Epithelial cell of alveolus of lung (primary cell): ENCODE measurements at places on chromosomes 4 and X. TPM values are rescaled to one million over a fixed set of nuclear protein-coding genes. Genes with fewer than 3 reads are reported as not detected.

Gene BTK
- total RNA-seq, result not detected in 2 replicates

Gene SLC10A4
- total RNA-seq, result not detected in 2 replicates

Gene RBM46
- 0.08 and 0.39 TPM in 2 replicates for total RNA-seq

Gene MAGEB10
- total RNA-seq, result not detected in 2 replicates

Gene SLC7A11
- total RNA-seq, result 6.1 and 14.0 TPM in 2 replicates

Gene H2BW2
- total RNA-seq, result not detected in 2 replicates

Gene YY2
- total RNA-seq, result 0.65 and 4.1 TPM in 2 replicates

Gene SUPT20HL1
- total RNA-seq, result not detected in 2 replicates
